ENCODE measurements at places on chromosomes 12 and 14.

DNA sequence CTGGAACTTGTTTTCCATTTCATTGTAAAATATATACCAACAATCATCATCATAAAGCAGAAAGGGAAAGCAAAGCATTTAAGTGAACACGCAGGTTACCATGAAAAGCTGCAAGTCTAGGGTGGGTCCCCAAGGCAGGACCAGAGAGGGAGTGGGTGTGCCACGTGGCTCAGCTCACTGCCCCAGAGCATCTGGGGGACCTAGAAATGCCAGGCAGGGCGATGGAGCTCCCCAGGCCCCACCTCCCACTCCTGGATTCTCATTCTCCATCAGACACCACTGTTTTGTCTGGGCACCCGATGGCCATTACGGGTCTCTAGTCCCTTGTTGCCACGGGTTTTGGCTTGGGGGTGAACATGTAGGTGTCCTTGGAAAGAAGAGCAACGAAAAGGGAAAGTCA lies 34.7 kb downstream of the BCL11B start:
- DNase-seq, result no peak

GRCh38 chr12:75913502-75914351 lies 117.8 kb downstream of the PHLDA1 start:
- DNase-seq, result no peak

DNA sequence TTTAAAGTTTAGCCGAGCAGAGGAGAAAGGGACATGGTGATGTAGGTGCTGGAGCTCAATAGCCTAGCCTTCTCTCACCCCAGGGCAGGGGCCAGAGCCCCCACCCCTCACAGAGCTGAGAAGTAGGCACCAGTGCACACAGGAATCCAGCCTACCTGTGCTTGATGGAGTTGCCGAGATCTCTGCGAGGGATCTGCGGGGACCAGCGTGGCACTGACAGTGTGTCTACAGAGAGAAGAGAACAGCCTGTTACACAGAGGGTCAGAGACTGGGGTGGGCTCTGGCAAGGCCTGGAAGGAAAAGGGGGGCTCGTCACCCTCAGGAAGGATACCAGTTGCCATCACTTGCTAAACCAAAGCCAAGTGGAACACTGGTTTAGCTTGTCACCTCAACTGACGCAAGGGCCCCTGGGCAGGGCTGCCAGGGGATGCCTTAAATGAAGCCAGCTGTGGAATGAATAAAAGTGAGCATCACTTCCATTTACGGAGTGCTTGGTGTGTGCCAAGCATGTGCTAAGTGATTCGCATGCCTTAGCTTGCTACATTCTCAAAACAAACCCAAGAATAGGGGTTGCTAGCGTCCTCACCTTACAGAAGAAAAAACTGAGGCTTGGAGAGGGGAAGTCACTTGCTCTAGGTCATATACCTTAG lies 220.8 kb upstream of the NOS1 start:
- no peak for DNase-seq

GRCh38 chr14:30330445-30330844 lies 228.5 kb upstream of the G2E3 start:
- no peak for DNase-seq

- DNase-seq, result no peak
Measured at GRCh38 chr14:97253756-97254155, 456.6 kb downstream of the VRK1 start.

GRCh38 chr14:86619726-86620125 lies 1089.8 kb downstream of the FLRT2 start:
- no peak for DNase-seq

- DNase-seq, result no peak
Measured at GRCh38 chr14:79278286-79278797, 933.0 kb downstream of the DIO2 start.

- no peak for DNase-seq
Measured at GRCh38 chr14:50347521-50347920, 35.4 kb downstream of the DMAC2L start.

DNA sequence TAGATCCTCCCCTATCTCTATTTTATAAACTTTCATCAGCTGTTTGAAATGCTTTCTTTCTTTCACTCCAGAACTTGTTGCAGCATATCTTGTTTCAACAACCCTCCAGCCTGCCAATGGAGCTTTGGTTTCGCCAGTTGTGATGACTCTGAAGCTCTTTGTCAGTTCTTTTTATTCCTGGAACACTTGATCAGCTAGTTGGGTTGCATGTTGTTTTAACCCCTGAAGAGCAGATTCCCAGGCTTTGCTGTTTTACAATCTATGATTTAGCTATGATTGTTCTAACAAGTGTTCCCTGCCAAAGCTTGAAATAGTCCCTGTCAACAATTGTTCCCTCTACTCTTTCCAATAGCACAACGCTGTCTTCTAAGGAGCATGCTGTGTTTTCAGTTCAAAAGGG lies 50.6 kb upstream of the FUT8 start:
- no peak for DNase-seq

DNA sequence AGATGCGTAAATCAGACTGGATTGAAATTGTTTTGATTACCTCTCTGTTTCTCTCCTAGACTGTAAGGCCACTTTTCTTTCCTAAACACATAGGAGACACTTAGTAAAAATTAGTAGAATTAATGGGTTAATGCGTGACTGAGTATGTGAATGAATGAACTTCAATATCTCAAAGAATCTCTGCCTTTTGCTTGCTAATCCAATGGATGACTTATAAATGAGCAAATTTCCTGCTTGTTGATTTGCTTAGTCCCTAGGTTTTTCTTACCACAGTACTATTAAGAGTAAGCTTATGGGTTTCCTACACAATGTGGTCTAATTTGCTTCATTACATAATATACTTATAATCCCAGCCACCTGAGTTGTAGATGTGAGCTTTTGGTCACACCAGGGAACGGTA lies 164.1 kb downstream of the SRGAP1 start:
- no peak for DNase-seq

DNA sequence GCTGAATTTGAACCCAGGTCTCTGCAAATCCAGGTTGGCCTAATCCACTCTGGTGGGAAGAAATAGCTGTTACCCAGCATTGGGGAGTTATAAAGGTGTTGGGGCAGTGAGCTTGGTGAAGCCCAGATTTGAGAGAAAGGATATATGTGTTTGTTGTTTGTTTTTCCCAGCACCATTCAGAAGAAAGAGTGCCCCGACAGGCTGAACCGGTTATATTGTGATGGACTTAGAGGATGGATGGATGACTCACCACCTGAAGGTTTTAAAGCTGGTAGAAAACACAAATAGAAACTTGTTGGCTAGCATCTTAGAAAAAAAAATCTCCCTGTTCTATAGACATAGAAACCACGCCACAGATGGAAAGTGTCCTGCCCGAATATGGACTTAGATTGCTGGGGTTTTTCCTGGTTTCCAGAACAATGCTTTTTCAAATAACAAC lies 404.6 kb downstream of the MED13L start:
- DNase-seq, result no peak

- no peak for DNase-seq
Measured at GRCh38 chr12:59657266-59657665, 61.4 kb downstream of the SLC16A7 start.

DNA sequence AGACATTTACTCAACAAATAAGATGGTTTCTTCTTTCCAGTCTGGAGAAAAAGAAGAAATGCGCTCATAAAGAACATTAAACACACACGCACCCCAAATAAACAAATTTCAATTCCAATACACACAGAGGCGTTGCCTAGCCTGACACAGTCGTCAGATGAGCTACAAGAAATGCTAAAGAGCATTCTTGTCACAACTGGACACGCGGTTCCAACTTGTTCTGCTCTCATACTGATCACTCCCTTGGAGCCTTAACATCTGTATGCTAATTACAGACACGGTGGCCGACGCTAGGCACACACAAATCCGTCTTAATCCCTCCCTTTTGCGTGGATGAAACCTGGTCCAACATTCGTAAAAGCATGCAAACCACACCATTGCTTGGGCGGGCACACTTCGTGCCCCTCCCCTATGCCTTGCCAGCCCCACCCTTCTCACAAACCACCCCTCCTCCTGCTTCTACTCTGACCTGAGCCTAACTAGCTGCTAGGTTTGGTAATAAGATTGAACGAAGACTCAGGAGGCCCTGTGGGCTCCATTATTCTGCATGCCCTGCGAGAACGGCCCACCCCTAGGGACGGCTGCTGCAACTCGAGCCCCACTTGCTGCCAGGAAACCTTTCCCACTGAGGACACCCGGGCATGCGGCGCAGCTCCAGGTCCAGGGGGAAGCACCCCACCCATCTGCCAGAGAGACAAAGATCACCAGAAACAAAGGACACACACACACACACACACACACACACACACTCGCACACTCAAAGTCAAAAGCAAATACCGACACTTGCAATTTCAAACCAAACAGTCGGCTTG lies 1.2 kb downstream of the KCNK10 start:
- DNase-seq, result no peak

GRCh38 chr12:101876861-101877805 lies at the start of gene DRAM1:
TSS of gene DRAM1 (plus strand) at chr12:101877580. CDS start at chr12:101877790, 210 bp downstream.
- peak; percentile 37 for DNase-seq

DNA sequence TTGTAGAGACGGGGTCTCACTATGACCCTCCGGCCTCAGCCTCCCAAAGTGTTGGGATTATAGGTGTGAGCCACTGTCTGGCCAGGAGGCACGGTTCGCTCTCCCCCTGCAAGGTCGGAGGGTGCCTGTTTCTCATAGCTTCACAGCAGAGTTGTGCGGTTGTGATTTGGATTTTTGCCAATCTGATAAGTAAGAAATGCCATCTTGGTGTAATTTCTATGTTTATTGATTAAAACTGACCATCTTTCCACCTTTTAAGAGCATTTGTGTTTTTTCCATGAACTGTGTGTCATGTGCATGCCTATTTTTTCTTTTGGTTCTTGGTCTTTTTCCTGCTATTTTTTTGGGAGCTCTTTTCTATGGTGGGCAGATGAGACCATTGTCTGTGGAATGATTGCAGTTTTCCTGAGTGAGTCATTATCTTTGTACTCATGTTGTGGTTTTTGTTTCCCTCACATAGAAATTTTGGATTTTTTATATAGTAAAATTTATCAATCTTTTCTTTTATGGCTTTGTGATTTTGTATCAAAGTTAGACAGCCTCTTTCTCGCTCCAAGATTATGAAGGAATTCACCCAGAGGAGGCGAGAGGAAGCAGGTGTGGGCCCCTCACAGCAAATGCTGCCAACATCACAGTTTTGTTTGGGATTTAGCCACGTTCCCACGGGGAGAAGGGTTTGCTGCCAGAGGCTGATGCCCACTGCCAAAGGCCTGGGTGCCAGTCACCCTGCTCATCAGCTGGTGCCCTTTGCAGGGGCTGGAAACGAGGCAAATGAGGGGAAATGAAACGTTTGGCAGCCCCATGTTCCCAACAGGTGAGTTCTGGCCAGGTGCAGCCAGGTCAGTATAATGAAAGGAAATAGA lies 47.2 kb downstream of the RFX4 start:
- DNase-seq, result no peak

GRCh38 chr12:101748907-101749306 lies 9.6 kb upstream of the SYCP3 start:
- no peak for DNase-seq

GRCh38 chr12:23631786-23632377 lies 317.6 kb downstream of the SOX5 start:
- no peak for DNase-seq

DNA sequence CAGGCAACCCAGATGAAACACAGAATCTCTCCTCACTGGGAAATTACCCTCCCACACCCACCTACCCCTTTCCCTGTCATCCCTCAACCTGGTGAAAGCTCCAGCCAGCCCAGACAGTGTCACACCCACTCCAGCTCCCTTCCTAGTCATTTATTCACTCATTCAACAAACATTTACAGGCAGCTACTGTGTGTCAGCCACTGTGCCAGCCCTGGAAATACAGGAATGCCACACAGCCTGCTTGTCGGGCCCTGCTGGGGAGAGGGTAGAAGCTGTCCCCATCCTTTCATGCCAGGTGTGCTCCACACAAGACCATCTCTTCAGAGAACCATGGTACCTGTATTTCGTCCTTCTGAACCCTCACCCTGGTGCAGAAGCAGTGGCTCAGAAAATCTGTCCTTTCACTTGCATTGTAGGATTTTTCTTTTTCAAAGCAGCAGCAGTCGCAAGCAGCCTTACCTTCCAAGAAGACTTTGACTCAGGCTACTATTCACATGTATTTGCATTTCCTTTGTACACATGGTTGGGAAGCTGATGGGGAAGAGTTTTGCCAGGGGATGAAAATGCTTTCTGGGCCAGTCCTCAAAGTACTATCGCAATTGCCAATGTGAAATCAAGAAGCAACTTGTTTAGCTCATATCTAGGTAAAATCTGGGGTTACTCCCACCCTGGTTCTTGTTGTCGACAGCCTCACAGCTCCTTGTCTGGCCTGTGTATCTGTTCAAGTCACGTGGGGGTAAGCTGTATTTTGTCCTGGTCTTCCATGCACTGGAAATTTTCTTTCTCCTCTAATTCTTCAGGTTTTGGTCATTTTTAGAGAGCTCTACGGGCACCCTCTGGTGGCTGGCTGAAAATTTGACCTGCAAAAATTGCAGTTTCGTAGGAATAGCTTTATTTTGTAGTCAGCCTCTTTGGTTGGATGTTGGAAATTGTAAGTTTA lies 147.4 kb upstream of the EGLN3 start:
- DNase-seq, result no peak

- no peak for DNase-seq
Measured at GRCh38 chr14:57686304-57686703, 179.6 kb downstream of the SLC35F4 start.

DNA sequence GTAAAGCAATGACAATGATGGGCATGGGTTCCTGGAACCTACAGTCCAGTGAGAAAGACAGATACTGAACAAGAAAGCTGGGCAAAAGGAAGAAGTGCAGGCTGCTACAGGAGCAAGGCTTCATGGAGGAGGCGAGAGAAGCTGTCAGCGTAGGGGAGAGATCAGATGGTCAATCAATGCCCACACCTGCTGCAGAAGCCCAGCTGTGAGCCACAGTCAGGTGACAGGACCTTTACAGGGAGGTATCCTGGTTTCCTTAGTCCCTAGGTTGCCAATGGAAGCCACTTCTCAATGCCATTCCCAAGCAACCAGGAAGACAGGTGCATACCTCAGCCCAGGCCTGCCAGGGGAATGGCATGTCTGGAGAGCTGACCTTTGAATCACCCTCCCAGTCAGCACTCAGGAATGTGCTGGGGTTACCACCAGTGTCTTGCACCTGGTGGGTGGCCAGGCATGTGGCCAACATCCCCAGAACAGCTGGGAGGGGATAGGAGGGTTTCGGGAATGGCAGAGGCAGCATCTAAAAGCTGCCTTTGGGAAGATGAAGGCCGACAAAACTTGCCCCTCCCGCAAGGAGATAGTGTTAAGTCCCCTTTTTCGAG lies 170.3 kb downstream of the TTC7B start:
- no peak for DNase-seq

- no peak for DNase-seq
Measured at GRCh38 chr12:124684971-124685688, 117.7 kb upstream of the NCOR2 start.

DNA sequence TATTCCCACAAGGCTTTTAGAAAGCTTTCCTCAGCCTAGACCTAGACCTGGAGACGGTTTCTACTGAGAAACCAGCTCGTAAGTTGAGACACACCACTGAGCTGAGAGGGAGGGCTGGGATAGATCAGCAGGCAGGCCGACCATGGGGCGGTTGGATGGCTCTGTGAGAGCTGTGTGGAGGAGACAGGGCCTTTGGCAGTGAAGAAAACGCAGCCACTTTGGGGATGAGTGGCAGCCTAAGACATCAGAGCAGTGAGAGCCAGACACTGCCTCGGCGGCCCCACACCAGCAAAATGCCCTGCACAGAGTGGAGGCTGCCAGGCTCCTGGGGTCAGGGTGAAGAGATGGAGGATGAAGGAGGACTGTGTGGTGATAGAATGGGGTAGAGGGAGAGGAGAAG lies 46.0 kb downstream of the CACNA2D4 start:
- no peak for DNase-seq

- DNase-seq, result no peak
Measured at GRCh38 chr12:71230542-71230941, 72.7 kb upstream of the TSPAN8 start.

- DNase-seq, result no peak
Measured at GRCh38 chr12:46388427-46389021, 16.0 kb upstream of the SLC38A2 start.

- no peak for DNase-seq
Measured at GRCh38 chr12:49298160-49298559, 3.2 kb downstream of the PRPH start.

Measured in stimulated activated CD4-positive, alpha-beta T cell treated with anti-CD3 and anti-CD28 coated beads, Interleukin-15, amount 100 ng/mL, for 1 hour (primary cell).